ENCODE measurements at places on chromosomes 5 and 9.

- no peak for DNase-seq
Observed at GRCh38 chr9:127154003-127154389, 31.6 kb upstream of the ANGPTL2 start.

DNA sequence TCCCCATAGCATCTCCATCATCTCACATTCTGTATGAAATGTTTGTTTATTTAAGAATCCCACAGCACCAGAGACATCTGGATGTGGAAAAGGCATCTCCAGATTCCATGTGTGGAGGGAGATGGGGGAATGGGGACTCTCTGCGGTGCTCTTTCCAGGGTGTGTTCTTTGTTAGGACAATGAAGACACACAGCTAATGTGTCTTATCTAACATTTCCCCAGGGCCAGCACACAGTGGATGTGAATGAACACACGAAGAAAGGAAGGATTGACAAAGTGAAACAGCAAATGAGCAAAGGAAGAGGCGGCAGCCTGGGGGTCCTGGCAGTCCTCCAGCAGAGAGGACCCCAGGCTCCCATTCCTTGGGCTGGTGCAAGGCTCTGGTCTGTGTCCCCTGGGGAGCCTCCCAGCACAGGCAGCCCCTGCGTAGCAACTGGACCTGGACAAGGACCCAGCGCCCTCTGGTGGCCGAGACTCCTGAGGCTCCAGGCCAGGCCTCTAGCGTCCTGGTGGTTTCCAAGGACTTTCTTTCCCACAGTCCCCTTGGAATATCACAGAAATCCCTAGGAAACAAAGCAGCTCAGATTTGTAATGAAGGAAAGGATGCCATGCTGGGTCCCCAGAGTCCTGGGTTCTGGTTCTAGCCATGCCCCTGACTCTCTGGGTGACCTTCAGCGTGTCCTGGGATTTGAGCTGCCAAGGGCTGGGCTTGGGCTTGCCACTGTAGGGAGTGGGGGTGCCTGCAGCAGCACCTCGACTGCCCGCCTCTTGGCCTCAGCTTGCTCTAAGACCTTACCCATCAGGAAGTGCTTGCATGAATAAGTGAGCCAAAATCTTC, 3.5 kb upstream of the PDLIM7 start:
- peak; percentile 82 for DNase-seq

GRCh38 chr5:58849223-58849622, 266.3 kb downstream of the RAB3C start:
- no peak for DNase-seq

DNA sequence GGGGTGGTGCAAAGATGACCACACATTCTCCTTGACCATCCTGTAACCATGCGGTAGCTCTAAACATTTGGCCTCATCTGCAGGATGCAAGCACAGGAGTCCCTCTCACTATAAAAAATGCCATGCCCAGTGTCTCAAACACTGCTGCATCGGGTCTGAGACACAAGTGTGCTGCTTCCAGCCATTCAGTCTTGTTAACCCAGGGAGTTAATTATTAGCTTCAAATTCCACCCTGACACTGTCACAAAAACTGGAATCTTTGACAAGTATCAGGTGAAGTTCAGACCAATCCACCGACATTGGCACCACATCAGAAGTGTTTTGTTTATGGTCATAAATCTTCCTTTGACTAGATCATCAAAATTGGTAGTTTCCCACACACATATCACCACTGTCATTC, 119.1 kb upstream of the RASEF start:
- no peak for DNase-seq

- DNase-seq, result no peak
Observed at GRCh38 chr5:54720341-54720740, 202.8 kb downstream of the SNX18 start.

DNA sequence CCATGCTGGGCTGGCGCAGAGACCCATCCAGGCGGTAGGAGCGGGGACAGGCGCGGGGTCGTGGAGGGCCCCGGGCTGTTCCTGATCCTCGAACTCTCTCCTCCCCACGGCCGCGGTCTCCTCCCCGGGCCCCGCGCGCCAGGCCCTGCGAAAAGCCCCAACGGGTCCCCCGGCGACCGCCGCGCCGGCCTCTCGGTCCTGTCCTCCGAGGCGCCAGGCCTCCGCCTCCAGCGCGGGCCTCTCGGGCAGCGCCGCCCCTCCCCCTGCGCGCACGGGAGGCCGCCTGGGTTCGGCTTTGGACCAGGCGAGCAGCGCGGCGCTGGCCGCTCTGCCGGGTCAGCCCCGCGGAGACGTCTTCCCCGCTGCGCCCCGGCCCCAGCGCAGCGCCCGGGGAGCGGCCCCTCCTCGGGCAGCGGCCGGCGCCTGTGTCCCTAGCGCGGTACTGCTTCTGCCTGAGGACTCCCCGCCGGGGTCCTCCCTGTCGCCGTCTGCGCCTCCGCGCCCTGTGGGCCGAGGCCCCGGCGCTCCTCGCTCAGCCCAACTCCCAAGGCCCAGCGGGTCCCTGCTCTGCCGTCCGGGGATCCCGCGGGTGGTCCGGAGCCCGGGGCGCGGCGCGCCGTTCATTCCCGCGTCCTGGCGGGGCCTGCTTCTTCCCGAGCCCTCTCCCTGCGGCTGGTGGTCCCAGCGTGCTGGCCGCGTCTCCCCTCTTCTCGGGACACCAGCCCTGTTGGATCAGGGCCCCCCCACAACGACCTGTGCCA, 13.4 kb downstream of the COL23A1 start:
- DNase-seq, result no peak

GRCh38 chr9:126565336-126566128, 48.2 kb upstream of the LMX1B start:
- DNase-seq, result no peak

- DNase-seq, result no peak
Observed at GRCh38 chr5:35488791-35489190, 128.9 kb upstream of the SPEF2 start.

DNA sequence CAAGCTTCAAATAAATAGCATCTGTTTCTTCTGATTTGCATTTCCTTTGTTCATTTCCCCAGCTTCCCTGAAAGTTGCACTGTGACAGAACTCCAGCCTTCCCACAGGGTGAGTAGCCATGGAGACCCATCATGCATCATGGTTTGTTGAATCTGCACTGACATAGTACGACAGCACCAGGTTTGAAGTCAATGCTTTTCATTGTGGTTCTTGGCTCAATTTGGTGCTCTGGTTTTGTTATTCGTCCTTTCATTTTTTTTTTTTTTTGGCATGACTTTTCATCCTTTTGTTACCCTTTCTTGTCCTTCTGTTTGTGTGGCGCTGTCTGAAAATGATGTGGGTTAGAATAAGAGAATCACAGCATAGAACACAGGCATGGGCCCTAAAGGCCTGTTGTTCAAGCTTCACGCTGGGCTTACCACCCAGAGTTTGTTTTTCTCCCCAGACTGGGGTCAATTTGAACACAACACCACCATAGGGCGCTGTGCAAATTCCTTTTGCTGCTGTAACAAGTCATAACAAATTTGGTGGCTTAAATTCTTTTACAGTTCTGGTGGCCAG, 206.2 kb upstream of the CDH10 start:
- no peak for DNase-seq

DNA sequence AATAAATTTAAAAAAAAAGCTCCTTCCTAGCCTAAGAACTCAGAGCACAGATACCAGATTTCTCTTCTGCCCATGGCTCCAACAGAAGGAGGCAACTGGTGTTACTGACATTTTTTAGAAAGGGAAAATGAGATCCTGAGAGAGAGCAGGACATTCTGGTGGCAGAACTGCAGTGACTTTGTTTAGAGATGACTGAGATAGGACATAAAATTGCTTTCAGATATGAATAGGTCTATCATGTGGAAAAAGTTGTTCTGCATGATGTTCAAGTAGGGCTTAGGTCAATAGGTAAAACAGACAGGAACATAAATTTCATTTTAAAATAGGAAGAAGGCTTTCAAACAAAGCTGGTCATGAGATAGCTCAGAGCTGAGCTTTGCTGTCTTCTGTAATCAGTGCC, 49.6 kb downstream of the NIPAL4 start:
- DNase-seq, result no peak

GRCh38 chr9:136543830-136544547, 1.9 kb downstream of the NOTCH1 start:
- DNase-seq, result no peak

DNA sequence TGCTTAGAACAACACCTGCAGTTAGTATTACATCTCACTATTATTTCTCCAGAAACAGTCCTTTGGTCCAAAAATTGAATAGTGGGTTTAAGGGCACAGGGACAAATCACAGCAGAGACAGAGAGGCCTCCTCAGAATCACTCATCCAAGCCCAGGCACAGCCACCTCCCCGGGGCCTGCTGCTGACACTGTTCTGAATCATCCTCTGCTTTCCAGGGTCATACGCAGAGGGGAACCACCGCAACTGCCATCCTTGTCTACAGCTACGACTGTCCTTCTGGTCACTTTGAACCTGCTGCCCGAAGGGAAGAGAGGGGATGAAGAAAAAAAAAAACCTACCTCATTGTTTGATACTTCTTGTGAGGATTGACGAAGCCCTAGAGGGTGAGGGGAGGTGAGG, 35.3 kb upstream of the MAN2A1 start:
- peak; percentile 3 for DNase-seq

GRCh38 chr9:71355884-71356283, 234.5 kb upstream of the TRPM3 start:
- DNase-seq, result no peak

GRCh38 chr5:79846198-79846521, 144.9 kb downstream of the MTX3 start:
- no peak for DNase-seq

GRCh38 chr5:60263346-60263745, 369.8 kb upstream of the PDE4D start:
- DNase-seq, result no peak

GRCh38 chr5:57313716-57314115, 139.9 kb downstream of the GPBP1 start:
- no peak for DNase-seq

GRCh38 chr5:102511666-102512065, 12.9 kb upstream of the SLCO6A1 start:
- peak; percentile 47 for DNase-seq

DNA sequence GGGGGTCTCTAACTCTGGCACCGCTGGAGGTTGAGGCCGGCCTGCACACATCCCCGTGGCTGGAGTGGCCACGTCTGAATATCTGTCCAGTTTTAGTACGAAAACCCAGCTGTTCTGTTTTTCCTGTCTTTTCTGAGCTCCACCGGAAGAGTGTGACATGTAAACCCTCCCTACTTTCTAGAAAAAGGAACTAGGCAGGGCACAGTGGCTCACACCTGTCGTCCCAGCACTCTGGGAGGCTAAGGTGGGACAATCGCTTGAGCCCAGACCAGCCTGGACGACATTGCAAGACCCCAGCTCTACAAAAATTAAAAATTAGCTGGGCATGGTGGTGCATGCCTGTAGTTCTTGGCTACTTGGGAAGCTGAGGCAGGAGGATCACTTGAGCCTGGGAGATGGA, 8.2 kb upstream of the PHYKPL start:
- DNase-seq, result no peak
